A549 treated with DMSO at 1 μM for 4 hours (cell line): ENCODE measurements at places on chromosomes 7 and 10. TPM values are rescaled to one million over a fixed set of nuclear protein-coding genes. Genes with fewer than 3 reads are reported as not detected.

ZNF853 gene
- total RNA-seq: 1.9 to 3.0 TPM (median 2.3 TPM) in 5 replicates

ANKRD61 gene
- total RNA-seq: 0.50 to 0.99 TPM (median 0.78 TPM) in 5 replicates

NKX2-3 gene
- 0.06 TPM in 1 of 5 replicates, not detected in the others for total RNA-seq

FFAR4 gene
- total RNA-seq: 0.17 to 0.31 TPM (median 0.21 TPM) in 5 replicates

FANK1 gene
- 2.9 to 5.7 TPM (median 4.2 TPM) in 5 replicates for total RNA-seq

CPA4 gene
- 6.1 to 12.3 TPM (median 8.3 TPM) in 5 replicates for total RNA-seq

COL17A1 gene
- total RNA-seq: 1.8 to 3.2 TPM (median 2.5 TPM) in 5 replicates

FAM13C gene
- 0.12 to 0.28 TPM (median 0.14 TPM) in 3 of 5 replicates, not detected in the others for total RNA-seq

GARIN1A gene
- 0.26 to 0.80 TPM (median 0.65 TPM) in 5 replicates for total RNA-seq

ZNF37A gene
- total RNA-seq: 5.1 to 8.2 TPM (median 5.9 TPM) in 5 replicates

GPR15LG gene
- total RNA-seq: not detected in 5 replicates

IFIT1B gene
- total RNA-seq: not detected in 5 replicates

BAMBI gene
- total RNA-seq: 14.4 to 19.1 TPM (median 18.0 TPM) in 5 replicates
